ENCODE measurements at places on chromosomes 6 and 20. TPM values are rescaled to one million over a fixed set of nuclear protein-coding genes. Genes with fewer than 3 reads are reported as not detected.

The VGLL2 gene
- not detected for total RNA-seq

The PDSS2 gene
- 11.8 TPM for total RNA-seq

The GNMT gene
- total RNA-seq = 0.60 TPM

The TBXT gene
- total RNA-seq = not detected

The TTK gene
- total RNA-seq = 34.4 TPM

The ATP6V1G2 gene
- 2.7 TPM for total RNA-seq

The PAK5 gene
- not detected for total RNA-seq

The RRAGD gene
- total RNA-seq = 11.6 TPM

The RAD21L1 gene
- total RNA-seq = not detected

The HTR1E gene
- total RNA-seq = not detected

The PRPH2 gene
- total RNA-seq = not detected

The GNAS-AS1 gene
- 0.65 TPM for total RNA-seq

The MOG gene
- total RNA-seq = not detected

The KIF25 gene
- total RNA-seq = not detected

The IER3 gene
- 13.1 TPM for total RNA-seq

The BYSL gene
- total RNA-seq = 24.8 TPM

The GPSM3 gene
- total RNA-seq = 289 TPM

The CHRNA4 gene
- not detected for total RNA-seq

The MYO6 gene
- total RNA-seq = 4.6 TPM

The BPIFA2 gene
- not detected for total RNA-seq

The GSTA1 gene
- not detected for total RNA-seq

The DLK2 gene
- 0.18 TPM for total RNA-seq

The GPR63 gene
- 3.5 TPM for total RNA-seq
